ENCODE measurements at places on chromosomes 7 and 10.

- no peak for DNase-seq
Measured at GRCh38 chr7:44124822-44125202, 1.5 kb upstream of the POLD2 start.

GRCh38 chr7:135201350-135201749 is 10.0 kb downstream of the WDR91 start:
- DNase-seq, result no peak

DNA sequence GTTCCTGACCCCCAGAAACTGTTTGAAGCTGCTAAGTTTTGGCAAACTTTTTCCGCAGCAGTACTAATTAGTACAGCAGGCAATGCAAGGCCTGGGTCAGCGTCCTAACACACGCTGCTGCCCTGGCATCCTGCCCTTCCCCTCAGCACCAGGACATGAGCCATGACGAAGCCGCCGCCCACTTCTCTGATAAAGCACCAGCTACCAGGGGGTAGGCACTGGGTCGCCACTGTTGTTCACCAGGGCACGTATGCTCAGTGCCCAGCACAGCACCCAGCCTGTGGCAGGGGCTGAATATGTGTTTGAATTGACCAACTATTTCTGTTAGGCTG is 59.5 kb downstream of the CHST15 start:
- DNase-seq, result no peak

DNA sequence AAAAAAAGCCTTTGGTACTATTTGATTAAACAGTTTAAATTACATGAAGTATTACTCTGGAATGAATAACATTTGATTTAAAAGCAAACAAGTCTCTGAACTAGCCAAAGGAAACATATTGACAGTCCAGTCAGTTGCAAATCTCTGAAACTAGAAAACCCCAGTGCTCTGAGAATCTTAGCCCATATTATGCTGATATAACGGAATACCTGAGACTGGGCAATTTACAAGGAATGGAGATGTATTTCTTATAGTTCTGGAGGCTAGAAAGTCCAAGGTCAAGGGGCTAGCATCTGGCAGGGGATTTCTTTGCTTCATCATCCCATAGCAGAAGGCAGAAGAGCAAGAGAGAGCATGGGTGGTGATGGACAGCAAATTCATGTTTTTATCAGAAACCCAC is 21.7 kb upstream of the FKBP9 start:
- no peak for DNase-seq

- no peak for DNase-seq
Measured at GRCh38 chr10:34811968-34812514, 3.1 kb downstream of the PARD3 start.

DNA sequence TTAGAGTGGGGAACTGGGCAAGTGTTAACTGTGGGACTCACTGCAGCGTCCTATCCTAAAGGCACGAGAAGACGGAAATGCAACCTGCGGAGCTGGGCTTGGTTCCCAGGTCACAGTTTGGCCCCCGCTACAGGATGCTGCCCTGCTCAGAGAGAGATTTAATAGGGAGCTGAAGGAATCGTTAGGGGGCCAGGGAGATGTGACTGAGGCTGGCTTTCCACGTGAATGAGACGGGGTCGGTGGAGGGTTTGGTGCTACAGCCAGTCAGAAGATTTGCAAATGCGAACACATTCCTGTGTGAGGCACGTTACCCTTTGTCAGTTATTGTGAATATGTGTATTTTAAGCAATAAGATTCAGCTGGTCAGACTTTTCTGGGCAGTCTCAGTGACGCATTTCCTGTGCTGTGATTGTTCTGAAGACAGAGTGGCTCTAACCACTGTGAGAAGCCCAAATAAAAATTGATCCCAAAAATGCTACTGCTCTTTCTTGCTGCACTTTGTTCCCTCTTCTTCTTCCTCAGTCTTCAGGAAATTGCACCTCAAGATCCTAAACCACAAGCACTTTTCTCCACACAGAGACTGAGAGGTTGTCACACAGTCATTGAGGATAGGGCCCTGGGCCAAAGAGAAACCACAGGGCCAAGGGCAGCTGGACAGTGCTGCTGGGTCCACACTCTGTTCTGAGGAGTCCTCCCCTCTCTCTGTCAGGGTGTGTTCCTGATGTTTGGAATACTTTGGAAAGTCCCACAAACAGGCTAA is 21.2 kb downstream of the CYP17A1 start:
- no peak for DNase-seq

DNA sequence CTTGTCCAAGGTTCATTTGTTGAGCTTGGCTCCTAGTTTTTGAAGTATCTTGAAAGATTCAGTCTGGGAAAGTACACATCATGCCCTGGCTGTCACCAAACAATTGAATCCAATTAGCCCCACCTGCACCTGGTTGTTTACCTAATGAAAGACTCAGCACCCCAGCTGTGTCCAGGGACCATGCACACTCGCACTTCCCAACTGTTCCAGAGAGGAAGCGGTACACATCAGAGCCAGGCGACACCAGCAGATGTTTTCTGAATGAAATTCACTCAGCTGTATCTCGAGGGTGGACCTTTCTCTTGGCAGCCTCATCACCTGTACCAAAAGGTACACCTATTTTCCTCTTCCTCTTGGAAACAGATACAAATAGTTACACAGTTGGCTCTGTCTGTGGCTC is 216.4 kb upstream of the LRGUK start:
- DNase-seq, result no peak

DNA sequence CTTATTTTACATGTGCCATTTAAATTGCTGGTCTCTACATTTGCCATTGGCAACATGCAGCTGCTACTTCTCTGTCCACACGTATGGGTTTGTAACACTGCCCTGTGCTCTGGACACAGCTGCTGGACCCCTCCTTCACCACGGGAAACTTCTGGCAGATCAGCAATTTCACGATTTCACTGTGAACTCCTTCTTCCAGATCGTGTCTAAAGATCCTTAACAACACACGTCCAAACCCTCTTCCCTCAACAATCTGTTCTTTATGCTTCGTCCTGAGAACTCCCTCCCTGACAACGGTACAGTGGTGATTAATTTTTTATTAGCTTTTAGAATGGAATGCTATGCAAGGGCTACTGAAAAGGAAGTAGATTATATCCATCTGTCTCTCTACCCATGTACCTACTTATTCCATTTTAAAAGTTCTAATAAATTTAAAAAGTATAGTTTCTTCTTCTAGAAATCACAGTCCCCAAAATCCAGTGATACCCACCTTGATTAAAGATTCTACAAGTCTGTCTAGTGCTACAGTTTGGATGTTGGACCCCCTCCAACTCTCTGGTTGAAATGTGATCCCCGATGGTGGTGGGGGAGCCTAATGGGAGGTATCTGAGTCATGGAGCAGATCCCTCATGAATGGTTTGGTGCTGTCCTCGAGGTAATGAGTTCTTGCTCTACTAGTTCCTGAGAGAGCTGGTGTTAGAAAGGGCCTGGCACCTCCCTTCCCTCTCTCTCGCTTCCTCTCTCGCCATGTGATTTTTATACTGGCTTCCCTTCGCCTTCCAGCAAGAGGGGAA is 81.0 kb downstream of the KIAA1549 start:
- DNase-seq, result no peak

DNA sequence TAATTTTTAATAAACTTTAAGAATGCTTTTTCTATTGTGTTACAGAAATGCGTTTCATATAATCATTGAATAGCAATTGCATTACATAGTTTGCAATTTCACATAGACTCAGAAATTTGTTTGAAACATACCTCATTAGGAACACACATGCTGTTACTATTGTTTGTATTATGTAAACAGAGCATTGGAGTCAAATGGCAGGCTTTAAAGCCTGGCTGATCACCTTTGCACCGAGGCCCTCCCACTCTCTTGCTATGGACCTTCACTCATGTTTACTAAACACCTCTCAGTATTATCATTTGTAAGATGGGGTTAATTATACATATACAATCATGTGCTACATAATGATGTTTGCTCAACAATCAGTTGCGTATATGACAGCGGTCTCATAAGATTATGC is 203.6 kb upstream of the NPSR1 start:
- DNase-seq, result no peak

- no peak for DNase-seq
Measured at GRCh38 chr7:91330866-91331265, 66.6 kb downstream of the FZD1 start.

DNA sequence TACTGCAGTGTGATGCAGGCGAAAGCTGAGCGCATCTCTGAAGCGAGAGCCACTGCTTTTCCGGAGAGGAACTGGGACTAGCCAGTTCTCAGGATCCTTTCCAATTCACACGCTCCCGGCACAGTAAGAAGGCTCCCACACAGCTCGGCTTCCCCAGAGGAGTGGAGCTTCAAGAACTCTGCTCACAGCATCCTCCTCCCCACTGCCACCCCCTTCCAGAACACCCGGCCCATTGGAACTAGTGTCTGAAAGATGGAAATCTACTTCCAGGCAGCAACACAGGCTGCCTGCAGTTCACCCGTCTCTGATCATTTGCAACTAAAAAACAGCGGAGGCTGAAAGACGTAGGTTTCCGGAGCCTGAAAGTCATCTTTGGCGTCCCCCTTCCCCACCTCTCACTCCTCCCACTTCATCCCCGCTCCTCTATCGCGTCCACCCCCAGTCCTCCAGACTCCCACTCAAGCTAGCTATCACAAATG is at the start of gene DGKB:
TSS of gene DGKB (minus strand) at position 163 of the 479 bp plus-strand sequence.
- DNase-seq, result no peak

GRCh38 chr10:44864051-44864450 is 47.1 kb upstream of the TMEM72 start:
- no peak for DNase-seq

DNA sequence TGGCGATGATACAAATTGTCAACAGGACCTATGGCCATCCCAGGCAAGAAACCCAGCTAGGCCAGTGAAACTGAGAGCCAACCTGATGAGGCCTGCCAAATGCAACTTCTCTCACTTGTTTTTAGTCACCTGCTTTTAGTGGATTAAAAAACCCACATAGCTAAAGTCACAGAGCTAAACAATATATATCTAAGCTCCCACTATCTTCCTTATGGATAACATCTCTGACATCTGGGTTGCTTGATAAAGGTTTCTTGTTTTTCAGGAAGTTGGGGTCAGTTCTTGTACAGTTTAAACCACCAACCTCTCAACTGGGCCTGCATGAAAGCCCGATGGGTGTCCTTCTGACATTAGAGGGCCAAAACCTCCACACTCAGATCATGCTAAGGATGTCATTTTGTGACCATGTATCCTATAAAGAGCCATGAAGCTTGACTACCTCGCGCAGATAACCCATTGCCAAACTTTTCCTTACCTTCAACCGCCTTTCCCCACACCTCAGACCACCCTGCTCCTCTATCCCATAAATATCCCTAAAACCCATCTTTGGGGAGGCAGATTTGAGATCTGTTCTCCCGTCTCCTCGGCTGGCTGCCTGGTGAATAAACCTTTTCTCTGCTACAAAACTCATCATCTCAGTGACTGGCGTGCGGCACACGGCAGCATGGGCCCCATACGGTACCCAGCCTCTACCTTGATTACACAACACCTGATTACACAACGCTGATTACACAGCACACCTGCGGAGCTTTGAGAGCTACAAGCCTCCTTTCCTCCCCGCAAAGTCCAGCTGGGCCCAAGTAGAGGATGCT is 797 bp upstream of the STMP1 start:
- DNase-seq, result no peak

DNA sequence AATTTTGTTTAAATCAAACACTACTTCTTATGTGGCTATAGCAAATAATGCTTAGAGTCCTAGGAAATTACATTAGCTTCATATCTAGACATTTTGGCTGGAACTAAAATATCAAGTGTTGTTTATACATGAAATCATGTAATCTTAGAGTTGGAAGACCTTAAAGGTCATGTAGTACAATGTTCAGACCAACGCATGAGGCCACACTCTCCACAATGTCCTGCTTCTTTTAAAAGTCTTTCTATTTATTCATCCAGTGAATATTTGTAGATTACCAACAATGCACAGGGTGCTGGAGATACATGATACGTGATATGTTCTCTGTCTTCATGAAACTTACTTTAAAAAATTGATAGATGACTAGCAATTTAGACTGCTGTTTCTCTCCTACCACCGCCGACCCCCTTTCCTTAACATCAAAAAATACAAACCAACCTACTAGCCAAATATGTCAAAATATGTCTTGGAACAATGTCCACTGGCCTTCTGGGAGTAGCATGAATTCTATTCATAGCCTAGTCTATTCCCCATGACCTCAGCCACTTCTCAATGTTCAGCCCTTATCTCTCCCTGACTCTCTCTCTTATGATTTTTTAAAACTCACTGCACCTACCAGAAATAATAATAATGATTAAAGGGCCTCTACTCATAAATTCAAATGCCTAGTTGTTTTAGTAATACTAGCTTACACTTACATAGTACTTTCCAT is 59.5 kb upstream of the CAV2 start:
- no peak for DNase-seq

- no peak for DNase-seq
Measured at GRCh38 chr7:115004121-115004520, 82.2 kb downstream of the MDFIC start.

GRCh38 chr10:103192451-103193106 is 493 bp downstream of the NT5C2 start:
- no peak for DNase-seq

DNA sequence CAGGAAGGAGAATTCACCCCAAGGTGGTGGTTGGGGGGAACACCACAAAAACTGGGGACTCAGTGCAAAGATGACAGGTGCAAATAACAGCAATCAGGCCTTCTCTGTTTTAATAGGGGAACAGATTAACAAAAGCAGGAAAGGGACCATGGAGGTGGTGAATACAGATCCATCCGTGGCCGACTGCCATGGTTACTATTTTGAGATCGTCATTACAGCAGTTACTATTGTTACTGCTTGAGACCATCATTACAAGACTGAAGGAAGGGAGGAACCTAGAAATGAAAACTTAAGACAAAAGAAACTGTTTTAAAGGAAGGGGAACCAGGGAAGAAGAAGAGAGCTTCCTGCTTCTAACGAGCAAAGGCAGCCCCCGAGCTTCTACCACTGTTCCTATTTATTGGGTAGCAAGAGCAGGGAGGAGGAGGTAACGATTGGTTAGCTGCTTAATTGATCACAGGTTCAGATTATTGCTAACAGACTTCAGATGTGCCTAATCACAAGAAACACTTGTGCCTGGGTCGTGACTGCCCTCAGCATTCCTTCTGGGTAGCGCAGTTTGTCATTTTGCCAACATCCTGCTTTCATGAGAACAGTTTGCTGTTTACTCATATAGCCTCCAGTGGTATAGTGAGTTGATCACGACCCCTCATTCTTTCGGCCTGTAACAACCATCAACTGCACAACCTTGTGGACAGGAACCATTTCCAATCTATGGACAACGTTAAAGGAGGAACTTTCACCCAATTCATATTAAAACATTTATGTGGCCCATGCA is 216.3 kb downstream of the CHCHD3 start:
- no peak for DNase-seq

DNA sequence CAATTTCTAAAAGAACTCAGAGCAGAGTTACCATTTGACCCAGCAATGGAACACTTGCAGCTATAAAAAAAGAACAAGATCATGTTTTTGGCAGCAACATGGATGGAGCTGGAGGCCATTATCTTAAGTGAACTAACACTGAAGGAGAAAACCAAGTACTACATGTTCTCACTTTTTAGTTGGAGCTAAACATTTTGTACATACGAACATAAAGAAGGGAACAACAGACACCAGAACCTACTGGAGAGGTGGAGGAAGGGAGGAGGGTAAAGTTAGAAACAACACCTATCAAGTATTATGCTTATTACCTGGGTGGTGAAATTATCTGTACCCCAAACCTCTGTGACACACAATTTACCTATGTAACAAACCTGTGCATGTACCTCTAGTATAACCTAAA is 329.5 kb downstream of the ATRNL1 start:
- no peak for DNase-seq
